ENCODE measurements at places on chromosomes 7 and 10. TPM values are rescaled to one million over a fixed set of nuclear protein-coding genes. Genes with fewer than 3 reads are reported as not detected.

DNA sequence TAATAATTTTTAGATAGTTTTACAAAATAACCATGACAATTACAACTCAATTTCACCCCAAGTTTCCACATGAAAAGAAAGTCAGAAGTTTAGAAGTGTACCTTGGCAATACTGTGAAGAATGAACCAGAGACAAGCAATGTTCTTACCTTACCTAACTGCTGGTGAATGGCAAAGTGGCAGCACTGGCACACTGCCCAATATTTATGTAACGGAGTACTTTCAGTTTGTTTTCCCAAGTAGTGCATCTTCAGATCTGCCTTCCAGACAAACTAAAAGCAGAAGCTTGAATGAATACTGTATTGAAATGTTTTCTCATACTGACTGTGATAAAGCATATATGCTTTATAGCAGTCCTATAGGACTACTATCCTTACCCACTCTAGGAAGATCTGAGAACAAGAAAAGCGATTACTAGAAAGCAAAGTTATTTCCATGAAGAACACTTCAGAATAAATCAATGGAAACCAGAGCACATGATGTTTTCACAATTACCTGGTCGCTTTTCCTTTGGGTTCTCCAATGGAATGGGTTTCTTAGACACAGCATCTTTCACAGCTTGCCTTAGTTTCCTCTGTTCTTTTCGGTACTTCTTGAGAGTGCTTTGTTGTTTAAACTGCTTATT is 1.5 kb downstream of the NOC3L start:
- H3K36me3 ChIP-seq = peaks cover 2% of the 10 kb centered on the region
- H3K27me3 ChIP-seq = no peaks in the 10 kb centered on the region
- no peak overlapping the region for H3K27ac ChIP-seq
- peak; percentile 23 for DNase-seq
- H3K4me1 ChIP-seq = peaks cover 4% of the 10 kb centered on the region

DNA sequence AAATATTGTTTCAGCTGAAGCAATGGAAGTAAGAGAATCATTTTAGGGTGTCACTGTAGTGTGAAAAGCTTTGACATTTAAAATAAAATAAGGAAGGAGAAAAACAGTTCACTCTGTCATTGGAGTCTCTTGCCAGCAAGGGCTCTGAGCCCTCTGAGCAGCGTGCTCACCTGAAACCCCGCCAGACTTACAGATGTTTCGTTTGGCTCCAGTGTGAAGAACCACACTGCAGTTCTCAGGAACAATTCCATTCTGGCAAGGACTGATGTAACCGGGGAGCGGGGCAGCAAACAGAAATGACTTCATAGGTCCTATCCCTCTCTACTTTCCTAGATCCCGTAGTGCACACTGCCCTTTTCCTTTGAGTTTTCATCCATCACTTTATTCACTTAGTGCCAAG is 164.3 kb downstream of the CELF2 start:
- H3K4me3 ChIP-seq = no peak overlapping the region
- H3K27me3 ChIP-seq = no peaks in the 10 kb centered on the region
- no peaks in the 10 kb centered on the region for H3K4me1 ChIP-seq

DNA sequence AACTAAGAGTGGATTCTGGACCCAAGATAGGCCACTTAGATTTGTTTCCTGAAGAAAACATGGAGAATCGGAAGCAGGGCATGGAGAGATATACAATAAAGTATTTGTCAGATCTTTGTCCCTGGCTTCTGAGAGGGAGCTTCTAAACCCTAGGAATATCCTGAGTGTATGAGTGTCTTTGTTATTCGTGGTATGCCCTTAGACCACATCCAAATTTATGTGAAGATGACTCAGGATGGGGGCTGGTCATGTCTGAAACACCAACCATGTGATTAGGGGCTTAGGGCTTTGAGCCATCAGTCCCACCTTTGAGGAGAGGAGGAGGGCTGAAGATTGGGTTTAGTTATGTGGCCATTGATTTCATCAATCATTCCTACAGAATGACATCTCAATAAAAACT is 69.7 kb upstream of the PLPP4 start:
- no peak overlapping the region for H3K4me3 ChIP-seq
- no peak overlapping the region for H3K27ac ChIP-seq
- no peaks in the 10 kb centered on the region for H3K36me3 ChIP-seq
- peak; percentile 91 for DNase-seq
- H3K4me1 ChIP-seq = no peaks in the 10 kb centered on the region

GRCh38 chr7:74199551-74200355 is 10.1 kb upstream of the LAT2 start:
- peaks cover 4% of the 10 kb centered on the region for H3K36me3 ChIP-seq
- H3K4me1 ChIP-seq = no peaks in the 10 kb centered on the region
- H3K27me3 ChIP-seq = no peaks in the 10 kb centered on the region
- H3K4me3 ChIP-seq = no peak overlapping the region
- H3K27ac ChIP-seq = no peak overlapping the region

DNA sequence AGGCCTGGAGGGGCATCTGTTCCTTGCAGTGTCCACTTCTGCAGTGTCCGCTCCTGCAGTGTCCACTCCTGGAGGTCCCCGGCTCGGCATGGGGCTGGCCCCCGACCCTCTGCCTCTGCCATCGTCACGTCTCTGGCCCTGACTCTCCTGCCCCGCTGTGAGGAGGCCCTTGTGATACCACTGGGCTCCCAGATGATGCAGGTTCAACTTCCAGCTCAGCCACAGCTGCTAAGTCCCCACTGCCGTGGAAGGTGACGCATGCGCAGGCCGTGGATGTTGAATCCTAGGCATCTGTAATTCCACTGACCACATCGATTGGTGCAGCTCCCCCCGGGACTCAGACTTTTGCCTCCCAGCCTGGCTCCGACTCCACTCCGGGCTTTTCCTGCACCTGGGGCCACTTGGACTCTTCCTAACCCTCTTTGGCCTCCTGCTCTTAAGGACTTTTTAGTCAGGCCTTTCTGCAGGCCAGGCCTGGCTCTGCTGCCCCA is 95.1 kb downstream of the GLRX3 start:
- DNase-seq = no peak
- H3K4me3 ChIP-seq = no peak overlapping the region
- no peaks in the 10 kb centered on the region for H3K27me3 ChIP-seq
- H3K36me3 ChIP-seq = no peaks in the 10 kb centered on the region

- no peaks in the 10 kb centered on the region for H3K27me3 ChIP-seq
- H3K27ac ChIP-seq = no peak overlapping the region
- no peak overlapping the region for H3K4me3 ChIP-seq
Measured at GRCh38 chr7:105849122-105849855, 27.1 kb downstream of the ATXN7L1 start.

DNA sequence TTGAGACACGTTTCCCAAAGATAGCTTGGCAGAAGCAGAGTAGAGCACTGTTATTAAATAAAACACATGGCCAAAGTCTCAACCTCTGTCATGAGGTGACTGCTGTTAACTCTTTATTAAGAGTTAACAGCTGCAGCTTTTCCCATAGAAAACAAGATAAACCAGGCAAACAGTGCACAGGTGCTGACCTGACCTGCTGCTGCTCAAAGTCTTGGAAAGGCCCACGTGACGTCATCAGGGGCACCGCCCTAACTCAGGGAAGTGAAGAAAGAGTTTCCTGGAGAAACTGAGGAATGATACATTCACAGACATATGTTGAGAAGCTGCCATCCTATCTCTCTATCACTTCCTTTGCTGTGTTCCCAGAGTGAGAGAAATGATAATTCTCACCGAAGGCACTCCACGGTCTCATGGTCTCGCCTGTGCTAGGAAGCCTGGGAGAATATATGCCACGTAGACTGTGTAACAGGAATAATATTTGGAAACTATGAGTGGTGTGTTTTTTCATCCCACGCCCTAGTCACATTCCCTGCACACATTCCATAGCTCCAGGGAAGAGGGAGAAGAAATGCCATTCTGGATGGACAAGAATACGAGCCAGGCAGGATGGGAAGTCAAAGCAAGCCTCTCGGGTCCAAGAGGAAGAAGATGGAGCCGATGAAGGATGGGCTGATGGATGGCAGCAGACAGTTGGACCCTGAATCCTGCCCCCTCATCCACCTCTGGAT is 146.2 kb upstream of the NFE2L3 start:
- DNase-seq = no peak
- H3K27me3 ChIP-seq = no peaks in the 10 kb centered on the region
- no peaks in the 10 kb centered on the region for H3K36me3 ChIP-seq
- no peaks in the 10 kb centered on the region for H3K4me1 ChIP-seq

- no peaks in the 10 kb centered on the region for H3K27me3 ChIP-seq
- no peaks in the 10 kb centered on the region for H3K36me3 ChIP-seq
- no peak overlapping the region for H3K27ac ChIP-seq
- DNase-seq = no peak
Measured at GRCh38 chr7:23529262-23529859, 2.4 kb downstream of the TRA2A start.

- peaks cover 72% of the 10 kb centered on the region for H3K4me1 ChIP-seq
Measured at GRCh38 chr10:79264942-79265341, 82.3 kb upstream of the PPIF start.

GRCh38 chr10:132207536-132208461 is 21.1 kb downstream of the DPYSL4 start:
- DNase-seq = no peak
- no peaks in the 10 kb centered on the region for H3K36me3 ChIP-seq
- H3K4me1 ChIP-seq = no peaks in the 10 kb centered on the region
- H3K4me3 ChIP-seq = no peak overlapping the region
- H3K27me3 ChIP-seq = no peaks in the 10 kb centered on the region
- H3K27ac ChIP-seq = no peak overlapping the region

DNA sequence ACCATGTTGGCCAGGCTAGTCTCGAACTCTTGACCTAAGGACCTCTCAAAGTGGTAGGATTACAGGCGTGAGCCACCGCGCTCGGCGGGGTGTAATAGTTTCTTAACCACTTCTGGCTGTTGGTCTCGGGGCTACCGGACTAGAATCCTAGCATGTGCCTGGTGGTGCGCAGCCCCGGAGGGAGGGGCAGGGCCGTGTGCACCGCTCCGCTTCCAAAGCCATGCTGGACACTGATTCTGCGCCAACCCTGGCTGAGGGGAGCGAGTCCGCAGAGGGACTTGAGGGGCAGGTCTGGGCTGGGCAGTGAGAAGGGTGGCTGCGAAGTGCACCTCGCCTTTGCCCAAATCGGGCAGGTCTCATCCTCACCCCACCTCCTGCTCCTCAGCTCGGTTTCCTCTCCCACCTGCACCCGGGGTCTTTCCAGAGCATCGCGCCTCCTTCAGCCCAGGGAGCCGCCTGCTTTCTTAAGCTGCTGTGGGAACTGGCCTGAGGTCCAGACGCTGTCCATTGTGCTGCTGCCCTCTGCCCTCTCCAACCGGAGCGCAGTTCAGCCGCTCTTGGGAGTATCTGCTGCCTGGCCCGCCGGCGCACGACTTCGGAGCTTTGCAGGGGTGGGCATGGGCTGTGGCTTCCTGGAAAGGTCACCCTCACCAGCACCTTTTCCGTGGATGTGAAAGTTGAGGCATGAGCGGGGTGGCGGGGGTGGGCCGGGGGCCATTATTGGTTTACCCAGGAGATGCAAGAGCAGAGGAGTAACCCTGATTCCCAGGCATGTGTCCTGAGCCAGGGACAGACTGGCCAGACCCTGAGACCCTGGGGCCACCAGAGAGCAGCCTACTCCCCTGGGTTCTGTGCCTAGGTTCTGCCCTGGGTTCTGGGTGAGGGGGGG is 422.6 kb upstream of the NUPR2 start:
- no peaks in the 10 kb centered on the region for H3K27me3 ChIP-seq
- H3K4me3 ChIP-seq = no peak overlapping the region
- DNase-seq = no peak
- no peaks in the 10 kb centered on the region for H3K36me3 ChIP-seq
- H3K27ac ChIP-seq = no peak overlapping the region
- H3K4me1 ChIP-seq = no peaks in the 10 kb centered on the region

DNA sequence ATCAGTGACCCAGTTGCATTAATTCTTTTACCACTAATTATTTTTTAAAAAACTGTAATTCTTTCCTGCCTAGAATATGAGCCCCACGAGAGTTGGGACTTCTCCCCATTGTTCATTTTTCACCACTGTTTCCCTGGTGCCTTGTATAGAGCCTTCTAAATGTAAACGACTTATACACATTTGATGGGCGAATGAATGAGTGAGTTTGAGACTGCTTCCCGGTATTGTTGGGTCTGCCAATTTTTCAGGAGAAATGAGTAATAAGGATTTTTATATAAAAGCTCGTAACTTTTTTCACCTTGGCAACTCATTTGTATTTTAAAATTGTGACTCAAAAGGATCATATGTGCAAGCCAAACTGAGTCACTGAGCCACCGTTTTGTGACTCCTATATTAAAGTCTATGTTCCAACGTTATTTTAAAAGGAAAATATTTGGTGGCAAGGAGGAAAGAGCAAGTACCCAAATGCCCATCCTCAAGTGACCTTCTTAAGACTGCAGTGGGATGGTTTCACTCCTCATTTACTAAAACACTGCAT is 621.3 kb downstream of the KCNMA1 start:
- H3K4me1 ChIP-seq = peaks cover 10% of the 10 kb centered on the region
- no peaks in the 10 kb centered on the region for H3K36me3 ChIP-seq
- no peak for DNase-seq

- H3K36me3 ChIP-seq = no peaks in the 10 kb centered on the region
- no peak overlapping the region for H3K4me3 ChIP-seq
- no peak for DNase-seq
- no peak overlapping the region for H3K27ac ChIP-seq
- H3K4me1 ChIP-seq = no peaks in the 10 kb centered on the region
Measured at GRCh38 chr10:5125315-5126044, 31.3 kb downstream of the AKR1C3 start.

Gene GPER1
- total RNA-seq = 1.5 TPM

Gene ATRNL1
- 0.33 TPM for total RNA-seq
